NCI-H2171 treated with DMSO at 0.1 percent for 48 hours (cell line): ENCODE measurements at places on chromosomes 7 and 10.

DNA sequence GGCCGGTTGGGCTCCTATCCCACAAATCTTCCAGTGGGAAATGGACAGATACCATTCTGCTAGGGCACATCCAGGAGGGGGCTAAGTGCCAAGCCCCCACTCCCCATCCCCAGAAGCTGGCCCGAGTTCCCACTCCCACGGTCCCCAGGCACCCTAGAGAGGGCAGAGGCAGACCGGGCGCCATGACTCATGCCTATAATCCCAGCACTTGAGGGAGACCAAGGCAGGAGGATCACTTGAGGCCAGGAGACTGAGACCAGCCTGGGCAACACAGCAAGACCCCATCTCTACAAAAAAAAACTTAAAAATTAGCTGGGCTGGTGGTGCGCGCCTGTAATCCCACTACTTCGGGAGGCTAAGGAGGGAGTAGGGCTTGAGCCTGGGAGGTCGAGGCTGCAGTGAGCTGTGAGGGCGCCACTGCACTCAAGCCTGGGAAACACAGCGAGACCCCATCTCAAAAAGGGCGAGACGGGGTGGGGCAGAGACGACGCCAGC, 870 bp downstream of the GNA12 start:
- DNase-seq, result no peak

DNA sequence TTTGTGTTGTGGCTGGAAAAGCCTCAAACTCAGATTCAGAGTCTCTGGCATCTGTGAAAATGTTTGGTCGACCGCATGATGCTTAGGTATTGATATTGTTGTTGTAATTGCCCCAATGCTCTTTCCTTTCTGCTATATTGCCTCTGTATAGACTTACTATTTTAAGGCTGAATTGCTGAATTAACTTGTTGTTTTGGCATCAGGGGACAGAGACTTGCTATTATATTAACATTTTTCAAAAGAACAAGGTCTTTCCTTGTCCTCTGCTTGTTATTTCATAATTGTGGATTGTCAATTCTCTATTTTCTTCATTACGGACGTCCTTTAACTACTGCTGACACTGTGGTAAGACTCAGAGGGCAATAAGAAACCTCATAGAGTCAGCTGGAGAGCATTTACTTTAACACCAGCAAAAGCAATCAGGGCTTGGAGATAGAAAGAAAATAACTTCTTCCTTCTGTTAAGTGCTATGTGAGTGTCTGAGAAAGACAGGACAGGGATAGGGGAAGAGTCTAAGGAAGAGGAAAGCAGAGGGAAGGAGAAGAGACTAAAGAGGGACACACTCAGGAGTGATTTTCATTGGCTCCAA, 17.6 kb downstream of the CPED1 start:
- DNase-seq, result no peak

- no peak for DNase-seq
Measured at GRCh38 chr7:29274146-29275017, 79.8 kb downstream of the CHN2 start.

- no peak for DNase-seq
Measured at GRCh38 chr7:84735011-84735410, 451.8 kb downstream of the SEMA3D start.

DNA sequence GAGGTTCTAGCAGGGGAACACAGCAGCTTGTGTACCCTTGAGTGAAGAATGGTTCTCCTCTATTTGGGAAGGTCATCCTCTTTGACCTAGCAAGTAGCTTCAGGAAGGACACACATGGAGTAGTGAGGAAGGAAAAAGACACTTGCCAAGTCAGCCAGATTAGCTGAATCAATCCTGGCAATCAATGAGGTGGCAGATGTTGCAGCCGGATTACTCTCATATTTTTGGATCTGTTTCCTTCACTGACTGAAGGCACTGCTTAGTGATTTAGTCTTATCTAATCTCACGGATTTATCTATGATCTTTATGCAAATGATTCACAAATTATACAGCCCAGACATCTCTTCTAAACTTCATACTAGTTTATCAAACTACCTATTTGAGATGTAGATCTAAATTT, 218.8 kb downstream of the GPR158 start:
- DNase-seq, result no peak

DNA sequence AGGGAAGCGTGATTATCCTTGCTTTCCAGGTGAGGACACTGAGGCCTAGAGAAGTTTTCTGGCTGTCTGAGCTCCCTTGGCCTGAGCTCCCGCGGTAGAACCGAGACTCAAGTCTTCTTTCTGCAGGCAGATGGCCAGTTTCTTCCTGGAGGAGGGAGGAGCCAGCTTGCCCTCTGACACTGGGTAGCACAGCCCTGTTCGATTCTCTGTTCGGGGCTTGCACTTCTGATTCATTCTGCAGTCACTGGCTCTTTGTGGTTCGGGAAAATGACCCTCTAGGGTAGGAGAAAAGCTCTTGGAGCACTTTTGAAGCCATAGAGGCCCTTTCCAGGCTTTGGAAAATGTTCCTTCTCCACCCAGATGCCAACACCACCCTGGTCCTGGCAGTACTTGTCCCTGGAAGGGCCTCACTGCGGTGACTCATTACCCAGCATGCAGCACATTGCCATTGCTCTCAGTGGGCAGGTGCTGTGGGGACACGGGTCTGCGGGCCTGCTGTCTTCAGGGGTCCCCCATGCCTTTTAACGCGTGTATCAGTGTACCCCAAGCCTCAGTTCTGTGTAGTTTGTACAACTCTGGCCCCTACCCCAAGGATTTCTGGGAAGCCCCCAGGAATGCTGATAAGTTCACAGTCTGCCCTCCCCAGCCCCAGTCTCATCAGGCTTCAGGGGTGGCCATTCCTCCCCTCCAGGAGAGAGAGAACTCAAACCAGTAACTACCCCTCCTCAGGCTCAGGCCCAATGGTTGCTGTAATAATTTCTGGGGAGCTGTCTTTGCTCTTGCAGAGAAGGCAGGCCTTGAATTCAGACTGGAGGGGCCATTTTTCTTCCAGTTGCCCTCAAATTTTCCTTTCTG, 11.9 kb downstream of the CHST3 start:
- DNase-seq, result no peak

- DNase-seq, result no peak
Measured at GRCh38 chr7:18177129-18177814, 149.6 kb upstream of the PRPS1L1 start.

GRCh38 chr10:105988848-105989247, 1175.7 kb downstream of the SORCS1 start:
- DNase-seq, result no peak

- no peak for DNase-seq
Measured at GRCh38 chr7:46285878-46286277, 364.8 kb upstream of the IGFBP3 start.

- DNase-seq, result peak; percentile 52
Measured at GRCh38 chr7:97016381-97017191, 8.0 kb downstream of the DLX5 start.

DNA sequence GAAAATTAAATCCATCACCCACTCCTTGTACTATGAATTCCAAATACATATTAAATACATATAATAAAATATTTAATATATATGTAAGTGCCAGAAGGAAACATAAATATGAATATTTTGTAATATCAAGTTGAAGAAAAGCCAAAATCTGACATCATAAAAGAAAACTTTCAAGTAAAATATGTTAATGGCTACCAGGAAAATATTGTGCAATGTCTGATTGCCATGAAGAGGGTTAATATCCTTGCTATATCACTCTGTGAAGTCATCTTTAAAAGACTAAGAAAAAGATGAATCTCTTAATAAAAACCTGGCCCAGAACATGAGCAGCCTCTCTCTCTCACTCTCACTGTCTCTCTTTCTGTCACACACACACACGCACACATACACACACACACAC, 130.2 kb downstream of the EGFR start:
- no peak for DNase-seq

DNA sequence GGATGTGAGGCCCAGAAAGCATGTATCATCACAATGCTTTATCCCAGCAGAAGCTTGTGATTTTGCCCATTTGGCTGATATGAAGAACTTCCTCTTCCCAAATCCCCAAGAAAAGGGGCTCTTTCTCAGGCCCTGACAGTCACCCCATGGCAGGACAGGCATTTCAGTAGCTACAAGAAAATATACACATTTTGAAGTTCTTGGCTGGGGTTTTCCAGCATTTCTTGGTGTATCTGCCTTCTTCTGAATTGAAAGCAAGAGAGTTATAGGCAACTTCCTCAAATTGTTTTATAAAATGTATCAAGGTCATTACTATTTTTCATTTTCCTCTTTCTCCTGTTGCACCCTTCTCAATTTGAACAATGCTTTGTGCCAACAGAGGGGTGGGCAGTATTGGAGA, 63.3 kb upstream of the PDLIM1 start:
- no peak for DNase-seq

DNA sequence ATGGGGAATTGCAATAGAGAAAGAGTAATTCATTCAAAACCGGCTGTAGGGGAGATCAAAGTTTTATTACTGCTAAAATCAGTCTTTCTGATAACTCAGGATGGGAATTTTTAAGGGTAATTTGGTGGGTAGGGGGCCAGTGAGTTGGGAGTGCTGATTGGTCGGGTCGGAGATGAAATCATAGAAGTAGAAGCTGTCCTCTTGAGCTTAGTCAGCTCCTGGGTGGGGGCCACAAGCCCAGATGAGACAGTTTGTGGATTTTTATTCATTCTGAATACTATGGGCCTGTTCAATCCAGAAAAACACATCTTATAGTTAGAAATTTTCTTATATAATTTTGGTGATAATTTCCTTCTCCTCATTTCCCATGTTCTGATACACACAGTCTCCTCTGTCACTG, 25.4 kb downstream of the CALD1 start:
- no peak for DNase-seq

GRCh38 chr7:95155965-95156364, 168.4 kb downstream of the PON1 start:
- DNase-seq, result no peak

DNA sequence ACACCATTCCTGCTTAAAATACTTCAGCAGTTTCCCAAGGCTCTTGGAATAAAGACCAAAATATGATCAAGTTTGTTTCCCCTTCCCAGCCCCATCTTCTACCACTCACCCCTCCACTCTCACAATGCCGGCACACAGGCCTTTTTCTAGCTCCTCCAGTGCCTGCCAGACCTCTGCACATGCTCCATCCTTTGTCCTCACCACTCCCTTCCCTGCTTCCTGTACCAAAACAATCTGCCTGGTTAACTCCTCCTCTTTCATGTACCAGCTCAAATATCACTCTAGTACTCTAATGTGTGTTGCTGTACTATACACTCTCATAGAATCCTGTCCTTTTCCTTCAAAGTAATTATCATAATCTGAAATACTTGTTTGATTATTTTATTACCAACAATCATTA, 19.4 kb downstream of the SCRN1 start:
- DNase-seq, result peak; percentile 44

GRCh38 chr10:72081772-72082590, 6.4 kb downstream of the SPOCK2 start:
- no peak for DNase-seq

DNA sequence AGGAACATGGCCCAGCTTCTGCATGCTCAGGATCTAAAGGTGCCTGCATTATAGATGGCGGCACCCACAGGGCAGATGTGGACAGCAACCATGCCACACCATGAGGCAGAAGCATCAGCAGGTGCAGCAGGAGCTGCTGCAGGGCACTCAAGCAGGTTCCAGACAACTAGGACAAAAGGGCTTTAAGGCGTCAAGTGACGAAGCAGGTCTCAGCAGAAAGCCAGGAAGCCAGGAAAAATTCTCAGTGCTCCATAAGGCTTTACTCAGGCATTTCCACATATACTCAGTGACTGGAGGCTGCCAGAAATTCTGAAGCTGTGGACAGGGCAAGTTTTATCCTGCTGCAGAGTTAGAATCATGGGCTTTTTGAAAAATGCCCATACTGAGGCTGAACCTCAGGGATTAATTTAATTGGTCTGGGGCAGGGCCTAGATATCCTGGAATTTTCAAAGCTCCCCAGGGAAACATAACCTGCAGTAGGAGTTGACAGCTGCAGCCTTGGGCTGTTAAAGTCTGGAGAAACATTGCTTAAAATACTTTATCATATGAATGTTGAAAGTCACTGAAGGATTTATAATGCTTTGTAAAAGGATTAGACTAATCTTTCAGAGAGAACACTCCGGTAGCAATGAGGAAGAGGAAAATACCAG, 68.1 kb upstream of the RNF148 start:
- DNase-seq, result peak; percentile 30

DNA sequence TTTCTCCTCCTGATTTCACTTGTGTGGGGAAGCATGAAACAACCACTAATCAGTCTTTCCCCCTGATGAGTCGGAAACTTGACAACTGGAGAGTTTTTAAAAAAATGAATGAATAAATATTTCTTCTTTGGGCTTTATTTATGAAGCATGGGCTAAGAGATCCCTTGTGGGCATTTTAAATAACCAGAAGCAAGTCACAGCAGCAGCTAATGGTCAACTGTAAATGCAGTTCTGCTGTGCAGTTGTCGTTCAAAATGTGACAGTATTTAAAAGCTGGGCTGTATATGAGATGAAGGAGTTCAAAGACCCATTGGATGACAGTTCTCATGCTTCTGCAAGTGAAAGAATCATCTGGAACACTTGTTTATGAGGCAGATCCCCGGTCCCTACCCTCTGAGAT, 54.1 kb downstream of the STEAP1B start:
- DNase-seq, result no peak

GRCh38 chr10:93440591-93441091, 41.5 kb downstream of the MYOF start:
- peak; percentile 86 for DNase-seq

DNA sequence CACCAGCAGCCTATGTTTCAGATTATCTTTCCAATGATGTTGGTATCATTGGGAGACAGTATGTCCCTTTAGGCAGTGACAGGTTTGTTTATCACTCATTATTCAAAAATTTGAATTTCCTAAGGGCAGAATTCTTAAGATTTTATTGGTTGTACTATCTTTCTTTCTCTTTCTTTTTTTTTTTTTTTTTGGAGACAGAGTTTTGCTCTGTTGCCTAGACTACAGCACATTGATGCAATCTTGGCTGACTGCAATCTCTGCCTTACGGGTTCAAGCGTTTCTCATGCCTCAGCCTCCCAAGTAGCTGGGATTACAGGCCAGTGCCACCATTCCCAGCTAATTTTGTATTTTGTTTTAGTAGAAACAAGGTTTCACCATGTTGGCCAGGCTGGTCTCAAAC, 111.2 kb downstream of the PON1 start:
- DNase-seq, result no peak

- no peak for DNase-seq
Measured at GRCh38 chr7:143992670-143993069, 7.5 kb upstream of the OR6B1 start.

GRCh38 chr10:58779594-58779993, 266.9 kb downstream of the BICC1 start:
- DNase-seq, result no peak

DNA sequence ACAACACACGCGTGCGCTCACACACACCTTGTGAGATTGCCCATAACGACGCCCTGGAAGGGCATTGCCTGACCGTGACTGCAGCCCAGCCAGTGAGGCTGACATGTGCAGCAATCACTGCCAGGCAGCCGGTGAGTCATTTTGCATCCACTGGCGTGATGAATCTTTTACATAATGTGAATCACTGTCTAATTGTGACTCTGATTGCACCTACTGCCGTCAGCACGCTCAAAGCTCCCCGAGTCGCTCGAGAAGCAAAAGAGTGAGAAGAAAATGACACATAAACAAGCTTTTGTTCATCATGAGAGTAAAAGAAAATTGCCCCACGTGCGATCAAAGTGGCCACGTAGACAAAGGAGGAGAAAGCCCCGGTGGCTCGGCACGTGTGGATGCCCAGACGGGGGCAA, 117.4 kb upstream of the PFKP start:
- no peak for DNase-seq
